ENCODE measurements at places on chromosomes 2 and 18. TPM values are rescaled to one million over a fixed set of nuclear protein-coding genes. Genes with fewer than 3 reads are reported as not detected.

- DNase-seq: no peak
These were observed 54.4 kb downstream of the GLS start for GRCh38 chr2:190935054-190935453.

The VIL1 gene
- 0.06 TPM for polyA plus RNA-seq

DNA sequence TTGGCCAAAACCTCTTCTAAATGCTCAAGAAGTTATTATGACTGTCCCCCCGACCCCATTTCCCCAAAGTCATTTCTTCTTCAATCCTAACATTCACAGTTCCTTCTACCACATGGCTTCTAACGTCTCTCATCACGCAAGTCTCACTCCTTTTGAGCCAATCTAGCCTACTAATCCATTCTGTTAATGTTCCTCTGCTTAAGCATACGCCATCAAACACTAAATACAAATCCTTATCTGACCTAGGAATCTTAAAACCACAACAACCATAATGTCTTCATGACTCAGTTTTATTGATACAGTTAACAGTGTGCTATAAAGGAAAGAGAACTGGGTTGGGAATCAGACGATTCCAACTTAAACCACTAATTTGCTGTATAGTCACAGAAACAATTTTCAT, 23.9 kb downstream of the HNRNPLL start:
- no peak for DNase-seq

DNA sequence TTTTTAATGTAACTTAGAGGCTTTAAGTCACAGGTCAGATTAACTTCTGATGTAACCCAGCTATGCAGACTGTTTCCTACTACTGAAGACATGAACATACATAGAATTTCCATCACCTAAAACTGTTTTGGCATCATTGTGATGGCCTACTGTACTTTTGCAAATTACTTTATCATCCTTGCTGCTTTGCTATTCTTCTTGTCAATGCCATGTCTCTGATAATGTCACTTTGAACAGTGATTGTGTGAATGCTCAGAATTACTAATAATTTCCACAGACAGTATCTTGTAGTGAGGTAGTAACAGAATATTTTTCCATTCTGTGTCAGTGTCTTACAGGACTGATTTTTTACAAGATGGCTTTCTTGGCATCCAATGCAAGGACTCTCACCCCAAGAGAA, 663.5 kb downstream of the DPP10 start:
- DNase-seq: no peak

The CD8A gene
- polyA plus RNA-seq: 21.4 TPM

GRCh38 chr18:58451115-58451971, 177.5 kb downstream of the ALPK2 start:
- DNase-seq: no peak

GRCh38 chr2:160309585-160309984, 109.5 kb upstream of the ITGB6 start:
- no peak for DNase-seq

The EFR3B gene
- polyA plus RNA-seq: 2.6 TPM

DNA sequence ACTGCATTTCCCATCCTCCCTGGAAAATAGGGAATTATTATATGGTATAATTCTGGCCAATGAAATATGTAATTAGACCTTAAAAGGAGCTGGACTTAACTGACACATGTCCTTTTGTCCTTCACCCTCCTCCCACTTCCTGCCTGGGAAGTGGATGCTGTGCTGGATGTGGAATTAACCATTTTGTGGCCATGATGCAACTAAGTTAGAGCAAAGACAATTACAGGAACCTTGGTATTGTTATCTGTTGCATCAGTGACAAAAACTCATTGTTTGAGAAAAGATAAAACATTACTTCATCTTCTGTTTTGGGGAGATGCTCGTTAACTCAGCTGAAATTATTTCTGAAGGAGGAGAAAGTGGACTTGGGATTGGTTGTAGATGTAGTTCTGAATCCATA, 227.7 kb upstream of the BOD1L2 start:
- DNase-seq: no peak

The AQP12A gene
- not detected for polyA plus RNA-seq

DNA sequence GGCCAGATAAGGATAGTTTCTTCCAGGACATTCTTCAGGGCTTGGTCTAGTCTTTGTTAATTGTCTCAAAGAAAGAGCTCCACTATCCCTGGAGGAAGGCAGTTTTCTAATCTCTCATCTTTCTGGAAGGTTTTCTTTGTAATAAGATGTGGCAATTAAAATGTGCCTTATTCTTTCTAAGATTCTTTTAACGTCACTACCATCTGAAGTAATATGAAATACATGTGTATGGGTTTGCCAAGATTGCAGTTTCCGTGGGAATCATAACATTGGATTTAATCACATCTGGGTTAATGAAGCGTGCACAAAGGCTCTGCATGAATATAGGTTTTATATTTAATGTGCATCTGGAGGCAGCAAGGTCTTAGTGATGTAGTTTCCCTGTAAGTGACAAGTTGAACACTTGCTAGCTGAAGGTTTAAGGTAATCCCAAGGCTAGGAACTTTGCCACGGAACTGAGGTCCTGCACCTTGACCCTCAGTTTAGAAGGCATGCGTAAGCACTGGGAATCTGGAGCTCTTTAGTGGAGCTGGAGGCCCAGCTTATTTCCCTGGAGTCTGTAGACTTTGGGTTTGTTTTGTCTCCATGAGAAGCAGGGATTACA, 25.7 kb downstream of the DIS3L2 start:
- no peak for DNase-seq

DNA sequence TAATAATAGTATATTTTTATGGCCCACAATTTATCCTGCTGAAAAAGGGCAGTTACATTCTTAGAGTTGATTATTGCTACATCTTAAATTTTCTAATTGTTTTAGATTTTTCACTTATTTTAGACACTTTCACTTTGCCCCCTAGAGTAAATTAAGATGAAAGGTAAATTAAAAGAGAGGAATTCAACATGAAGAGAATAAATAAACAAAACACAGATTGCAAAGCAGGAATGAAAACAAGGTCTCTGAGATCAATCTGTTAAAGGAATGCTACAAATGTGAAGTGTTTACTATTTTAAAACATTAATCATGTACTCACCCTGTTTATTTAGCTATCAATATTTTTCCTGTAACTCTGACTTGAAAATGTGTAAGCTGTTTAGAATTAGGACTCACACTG, 113.5 kb upstream of the ETAA1 start:
- DNase-seq: no peak

The TCF7L1 gene
- polyA plus RNA-seq: 2.0 TPM

- no peak for DNase-seq
These were observed 1.7 kb downstream of the RTN4 start for GRCh38 chr2:55048508-55049042.

GRCh38 chr2:227016894-227017293, 147.1 kb downstream of the COL4A4 start:
- no peak for DNase-seq

The CSRNP3 gene
- 0.51 TPM for polyA plus RNA-seq

Measured in spleen (tissue), 13 donors.